Renal cortical epithelial cell (primary cell): ENCODE measurements at places on chromosomes 2 and 18.

DNA sequence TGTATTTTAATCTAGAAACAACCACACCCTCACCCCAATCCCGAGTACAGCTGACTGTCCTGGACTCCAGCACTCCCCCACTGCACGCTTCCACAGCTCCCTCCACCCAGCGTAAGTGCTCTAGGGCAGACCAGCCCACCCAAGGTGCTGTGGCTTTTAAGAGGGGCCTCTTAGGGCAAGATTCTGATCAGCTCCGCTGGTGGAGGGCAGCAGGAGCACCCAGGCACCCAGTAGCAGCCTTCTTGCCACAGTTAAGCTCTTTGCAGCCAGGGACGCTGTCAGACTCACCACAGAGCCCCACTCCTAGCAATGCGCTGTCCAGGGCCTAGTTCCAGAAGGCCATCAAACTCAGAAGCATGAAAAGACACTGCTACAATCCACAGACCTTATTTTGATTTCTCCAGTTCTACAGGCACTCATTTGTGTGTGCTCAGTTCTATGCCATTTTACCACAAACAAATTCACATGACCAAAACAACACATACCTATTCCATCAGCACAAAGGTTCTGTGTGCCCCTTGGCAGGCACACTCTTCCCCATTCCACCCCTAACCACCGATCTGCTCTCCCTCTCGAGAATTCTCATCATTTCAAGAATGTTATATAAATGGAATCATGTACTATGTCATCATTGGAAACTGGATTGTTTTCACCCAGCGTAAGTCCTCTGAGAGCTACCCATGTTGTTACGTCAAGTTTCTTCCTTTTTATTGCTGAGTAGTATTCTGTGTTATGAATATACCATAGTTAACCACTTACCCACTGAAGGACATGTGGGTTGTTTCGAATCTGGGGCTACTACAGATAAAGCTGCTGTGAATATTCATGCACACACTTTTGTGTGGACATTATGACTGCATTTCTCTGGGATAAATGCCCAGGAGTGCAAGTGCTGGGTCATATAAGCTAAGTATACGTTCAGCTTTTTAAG lies 40.4 kb downstream of the PTPN2 start:
- no peak for DNase-seq

DNA sequence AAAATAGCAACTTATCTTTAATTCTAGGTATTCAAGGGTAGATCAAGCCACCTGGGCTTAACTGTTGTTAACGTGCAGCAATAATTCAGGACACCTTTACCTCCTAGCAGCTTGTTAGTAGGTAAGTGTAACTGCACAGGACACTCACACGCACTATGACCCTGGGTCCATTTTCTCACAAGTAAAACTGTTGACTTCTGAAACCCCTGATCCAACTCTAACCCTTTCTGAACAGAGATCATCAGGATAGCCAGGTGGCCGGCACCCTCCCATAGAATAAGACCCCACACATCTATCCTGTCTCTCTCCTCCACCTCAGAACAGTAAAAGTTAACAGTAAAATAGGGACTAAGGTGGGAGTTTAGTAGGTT lies 610 bp downstream of the SPC25 start:
- no peak for DNase-seq

DNA sequence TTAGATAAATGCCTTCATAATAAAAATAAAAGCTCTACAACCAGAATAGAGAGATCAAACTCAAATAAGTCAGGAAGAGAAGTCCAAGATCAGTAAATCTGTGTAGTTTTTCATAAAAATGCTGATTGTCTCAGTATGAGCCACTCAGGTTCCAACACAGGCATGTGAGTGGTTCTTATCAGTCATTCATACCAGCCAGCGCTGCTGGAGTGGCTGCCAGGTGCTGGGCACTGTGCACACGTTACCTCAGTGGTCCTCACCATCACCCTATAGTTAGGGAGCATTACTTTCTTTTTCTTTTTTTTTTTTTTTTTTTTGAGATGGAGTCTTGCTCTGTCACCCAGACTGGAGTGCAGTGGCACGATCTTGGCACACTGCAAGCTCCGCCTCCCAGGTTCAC lies 23.8 kb downstream of the CNDP1 start:
- DNase-seq = no peak

DNA sequence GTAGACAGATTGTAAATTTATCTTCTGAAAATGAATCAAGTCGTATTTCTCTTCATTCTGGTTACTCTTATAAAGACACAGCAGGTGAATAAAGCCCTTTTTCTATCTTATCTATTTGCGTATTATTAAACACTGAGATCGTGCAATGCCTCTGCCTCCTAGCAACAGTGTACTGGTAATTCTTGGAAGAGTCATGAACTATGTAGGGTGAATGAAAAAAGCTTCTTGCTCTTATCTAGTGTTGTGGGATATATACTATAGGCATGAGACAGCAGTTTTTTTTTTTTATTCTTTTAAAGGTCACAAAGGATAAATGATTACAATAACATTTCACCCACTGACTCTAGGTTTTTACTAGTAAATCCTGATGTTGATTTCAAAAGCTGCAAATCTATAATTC lies 324.2 kb downstream of the PDE11A start:
- DNase-seq = no peak

DNA sequence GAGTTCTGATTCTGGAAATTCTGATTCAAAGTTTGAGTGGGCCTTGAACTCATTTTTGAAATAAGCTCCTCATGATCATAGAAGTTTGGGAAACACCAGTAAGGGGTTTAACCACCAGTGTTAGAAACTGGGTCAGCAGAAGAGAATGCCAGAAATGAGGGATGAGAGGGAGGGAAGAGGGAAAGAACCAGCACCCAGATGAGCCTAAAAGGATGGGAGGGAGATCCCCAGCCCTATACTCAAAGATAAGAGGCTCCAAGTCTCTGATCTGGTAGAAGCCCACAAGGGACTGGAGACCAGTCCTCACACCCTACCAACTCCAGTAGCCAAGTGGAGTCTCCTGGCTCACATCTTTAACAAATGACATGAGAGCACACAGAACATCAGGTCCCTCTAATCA lies 305.0 kb upstream of the NRP2 start:
- DNase-seq = no peak

DNA sequence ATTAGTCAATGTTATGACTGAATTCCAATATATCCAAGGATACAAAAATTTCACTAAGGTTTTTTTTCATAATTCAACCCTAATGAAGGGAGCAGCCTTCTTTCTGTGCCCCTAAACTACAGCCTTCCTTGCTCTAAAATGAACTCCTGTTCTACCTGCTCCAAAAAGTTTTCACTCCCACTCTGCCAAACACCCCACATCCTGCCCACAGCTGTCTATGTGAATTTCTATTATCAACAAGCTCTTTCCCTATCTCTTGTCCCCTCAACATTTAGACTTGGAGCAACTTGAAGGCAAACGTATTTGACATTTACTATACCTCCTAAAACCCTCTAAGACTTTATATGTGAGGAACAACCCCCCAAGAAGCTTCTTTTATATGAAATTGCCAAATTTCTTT lies 2.5 kb downstream of the STAT4 start:
- DNase-seq = no peak

DNA sequence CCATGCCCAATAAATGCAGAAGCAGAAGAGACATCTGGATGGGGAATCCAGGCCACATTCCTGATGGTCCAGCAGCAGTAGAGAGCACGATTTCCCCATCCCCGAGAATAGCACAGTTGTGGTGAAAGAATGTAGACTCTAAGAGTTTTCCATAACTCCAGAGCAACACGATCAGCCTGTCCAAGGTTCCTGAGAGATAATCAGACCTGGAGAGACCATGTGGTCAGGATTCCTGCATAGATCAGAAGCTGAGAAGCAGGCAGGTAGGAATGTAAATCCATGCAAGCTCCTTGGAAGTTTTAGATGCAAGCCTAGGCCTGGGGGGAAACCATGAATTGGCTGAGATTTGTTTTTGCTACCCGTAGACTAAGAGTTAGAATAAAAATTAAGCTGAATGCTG lies 34.2 kb upstream of the PTPRM start:
- no peak for DNase-seq

DNA sequence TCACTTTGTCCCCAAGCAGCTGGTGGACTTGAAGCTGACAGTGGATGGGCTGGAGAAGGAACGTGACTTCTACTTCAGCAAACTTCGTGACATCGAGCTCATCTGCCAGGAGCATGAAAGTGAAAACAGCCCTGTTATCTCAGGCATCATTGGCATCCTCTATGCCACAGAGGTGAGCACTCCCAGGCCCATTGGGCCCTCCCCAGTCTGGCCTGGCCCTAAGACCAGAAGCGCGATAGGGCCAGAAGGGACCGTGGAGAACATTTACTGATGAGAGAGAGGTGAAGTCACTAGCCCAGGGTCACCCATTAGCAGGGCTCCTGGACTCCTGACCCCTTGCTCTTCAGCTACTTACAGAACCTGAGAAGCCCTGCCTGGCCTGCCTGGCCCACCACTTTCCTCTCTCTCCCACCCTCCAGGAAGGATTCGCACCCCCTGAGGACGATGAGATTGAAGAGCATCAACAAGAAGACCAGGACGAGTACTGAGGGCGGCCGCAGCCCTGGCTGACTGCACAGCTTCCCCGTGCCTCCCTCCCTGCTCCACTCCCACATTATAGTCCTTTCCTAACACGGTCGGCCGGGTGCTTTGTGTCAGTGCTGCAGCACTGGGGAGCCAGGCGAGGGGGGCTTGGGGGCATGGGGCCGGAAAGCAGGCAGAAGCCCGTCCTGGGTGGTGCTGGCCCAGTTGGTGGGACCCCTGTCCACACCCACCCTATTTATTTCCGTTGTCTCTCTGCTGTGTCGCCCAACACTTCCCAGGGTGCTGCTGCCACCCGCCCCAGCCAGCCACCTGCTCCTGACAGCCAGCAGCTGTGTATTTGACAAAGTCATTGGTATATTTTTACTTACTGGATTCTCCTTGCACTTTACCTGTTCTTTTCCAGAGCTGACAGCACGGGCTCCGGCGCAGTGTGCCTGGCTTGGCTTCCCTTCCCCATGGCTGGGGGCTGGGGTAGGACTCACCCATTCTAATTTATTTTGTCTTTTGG lies 6.6 kb upstream of the TMEM214 start:
- no peak for DNase-seq

DNA sequence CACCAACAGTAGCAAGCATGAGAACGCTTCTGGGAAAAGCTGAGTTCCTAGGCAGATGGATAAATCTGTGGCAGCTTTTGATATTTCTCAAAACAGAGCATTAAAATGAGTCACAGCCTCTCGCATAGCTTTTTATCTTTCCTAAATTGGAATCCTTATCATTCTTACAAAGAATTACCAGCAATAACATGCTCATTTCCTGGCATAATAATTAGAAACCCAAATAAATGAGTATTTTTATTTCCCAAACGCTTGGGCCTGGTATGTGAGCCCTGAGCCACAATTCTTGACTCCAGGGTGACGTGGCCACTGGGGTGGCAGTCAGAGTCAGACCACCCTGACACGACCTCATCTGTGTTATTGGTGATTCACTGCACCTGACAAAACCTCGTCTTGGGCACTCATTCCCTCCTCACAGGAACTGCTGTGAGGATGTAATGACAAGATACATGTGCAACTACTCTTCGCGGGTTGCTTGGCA lies 210.7 kb downstream of the ARL4C start:
- DNase-seq = no peak

DNA sequence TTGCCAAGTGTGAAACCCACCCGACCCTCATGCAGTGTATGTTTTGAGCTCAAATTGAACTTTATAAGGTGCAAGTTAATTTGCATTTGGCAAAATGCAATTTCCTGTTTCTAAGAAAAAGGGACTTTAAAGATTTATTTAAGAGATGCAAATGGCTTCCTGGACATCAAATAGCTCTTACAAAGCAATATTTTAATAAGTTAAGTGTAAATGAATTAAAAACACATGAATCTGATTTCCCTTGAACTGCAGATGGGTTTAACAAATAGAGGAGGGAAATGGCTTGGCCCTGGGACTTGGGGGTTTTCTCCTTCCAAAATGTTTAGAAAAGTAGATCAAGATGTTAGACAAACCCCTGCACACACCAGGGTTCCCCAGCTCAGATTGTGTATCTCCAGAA lies 116.0 kb downstream of the EN1 start:
- no peak for DNase-seq

DNA sequence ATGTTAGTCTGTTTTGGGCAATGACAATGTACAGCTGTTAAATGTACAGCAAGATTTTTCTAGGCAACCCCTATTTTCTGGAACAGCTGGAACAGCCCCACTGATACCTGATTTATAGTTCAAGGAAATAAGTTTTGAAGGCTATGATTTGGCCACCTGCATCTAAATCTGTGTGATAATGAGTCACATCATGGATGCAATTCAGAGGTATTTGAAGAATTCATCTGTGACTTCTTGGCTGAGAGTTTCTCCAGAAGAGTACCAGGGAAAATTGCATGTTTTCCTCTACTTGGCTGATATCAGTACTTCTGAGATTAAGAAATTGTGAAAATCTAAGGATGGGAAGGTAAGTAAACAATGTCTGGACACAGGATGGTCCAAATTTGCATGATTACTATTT lies 40.7 kb upstream of the NT5C1B start:
- DNase-seq = peak; percentile 61

- DNase-seq = no peak
Measured at GRCh38 chr2:181526014-181526413, 68.8 kb downstream of the ITGA4 start.

GRCh38 chr2:64485331-64485730 lies 31.4 kb downstream of the LGALSL start:
- no peak for DNase-seq

DNA sequence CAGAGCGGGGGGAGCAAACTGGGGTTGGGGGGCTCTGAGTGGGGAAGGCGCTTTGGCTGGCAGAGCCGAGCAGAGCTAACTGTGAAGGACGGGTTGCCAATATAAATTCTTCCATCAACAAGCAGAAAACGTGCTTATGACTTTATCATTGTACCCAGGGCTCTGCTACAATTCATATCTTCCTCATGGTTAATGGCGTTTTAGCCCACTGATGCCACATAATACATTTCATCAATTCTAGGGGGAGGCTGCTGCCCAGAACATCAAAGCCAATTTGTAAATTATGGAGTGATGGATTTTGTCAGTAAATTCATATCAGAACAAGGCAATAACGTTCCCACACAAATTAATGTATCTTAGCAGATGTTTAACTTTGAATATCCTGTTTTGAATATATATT lies 175.5 kb upstream of the RAB12 start:
- no peak for DNase-seq

DNA sequence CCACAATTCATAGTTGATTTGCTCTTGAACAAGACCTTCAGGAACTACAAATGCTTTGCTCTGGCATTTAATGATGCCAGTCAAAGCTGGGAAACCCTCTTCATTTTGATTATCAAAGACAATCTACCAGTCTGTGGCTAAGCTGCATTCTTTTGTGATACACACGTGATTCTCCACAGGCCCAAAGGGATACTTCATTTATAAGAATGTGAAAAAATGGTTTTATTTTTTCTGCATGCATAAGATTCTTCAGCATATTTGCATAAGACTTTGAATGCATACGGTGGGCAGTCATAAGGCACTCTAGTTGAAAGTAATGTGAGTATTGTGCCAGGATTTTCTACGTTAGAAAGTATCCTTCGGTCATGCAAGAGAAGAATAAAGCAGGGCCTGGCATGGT lies 33.0 kb upstream of the ARL5A start:
- DNase-seq = no peak

- DNase-seq = peak; percentile 51
Measured at GRCh38 chr2:55718165-55719008, 24.7 kb upstream of the PNPT1 start.
